ENCODE measurements at places on chromosomes 1 and 21.
A peak's percentile ranks its signal among the peaks of the same experiment; 100 is the strongest.

DNA sequence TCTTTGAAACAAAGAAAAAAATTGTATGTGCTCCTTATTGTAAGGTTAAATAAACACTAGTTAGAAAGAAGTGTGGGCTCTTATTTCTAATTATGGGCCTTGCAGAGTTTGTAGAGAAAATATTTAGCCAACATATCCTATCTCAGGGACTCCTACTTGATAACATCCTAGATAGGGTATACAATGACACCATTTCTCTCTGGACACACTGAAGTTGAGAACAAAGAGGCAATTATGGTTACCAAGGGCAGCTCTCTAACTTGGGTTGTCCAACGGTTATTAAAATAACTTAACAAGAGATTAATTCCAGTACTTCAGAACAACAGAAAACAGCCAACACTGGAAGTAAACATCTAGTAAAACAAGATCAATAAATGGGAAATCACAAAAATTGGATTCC lies 69.0 kb upstream of the ZC3H11B start:
- no peak for DNase-seq

DNA sequence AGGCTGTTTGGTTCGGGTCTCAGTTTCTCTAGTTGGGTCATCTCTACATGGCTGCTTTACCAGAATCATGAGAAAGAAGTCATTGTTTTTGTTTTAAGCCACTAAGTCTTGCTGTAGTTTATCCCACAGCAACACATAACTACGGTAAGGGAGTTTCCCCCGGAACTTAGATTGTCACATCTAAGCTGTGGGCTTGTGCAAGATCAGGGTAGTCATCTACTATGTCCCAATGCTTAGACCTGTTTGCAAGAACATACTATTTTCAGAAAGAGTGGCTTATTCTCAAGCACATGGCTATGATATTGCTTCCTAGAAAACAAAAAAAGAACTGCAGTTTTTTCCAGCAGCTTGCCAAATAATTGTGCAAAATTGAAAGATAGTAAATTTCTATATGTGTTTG lies 18.0 kb upstream of the OLIG2 start:
- no peak for DNase-seq

GRCh38 chr1:67970088-67970487 lies 80.3 kb downstream of the DIRAS3 start:
- DNase-seq = no peak

- DNase-seq = no peak
Measured at GRCh38 chr1:7010534-7011200, 225.4 kb downstream of the CAMTA1 start.

- no peak for DNase-seq
Measured at GRCh38 chr1:47645151-47645550, 207.3 kb downstream of the FOXD2 start.

GRCh38 chr1:31422505-31423319 lies 9.7 kb downstream of the SERINC2 start:
- DNase-seq = peak; percentile 90

DNA sequence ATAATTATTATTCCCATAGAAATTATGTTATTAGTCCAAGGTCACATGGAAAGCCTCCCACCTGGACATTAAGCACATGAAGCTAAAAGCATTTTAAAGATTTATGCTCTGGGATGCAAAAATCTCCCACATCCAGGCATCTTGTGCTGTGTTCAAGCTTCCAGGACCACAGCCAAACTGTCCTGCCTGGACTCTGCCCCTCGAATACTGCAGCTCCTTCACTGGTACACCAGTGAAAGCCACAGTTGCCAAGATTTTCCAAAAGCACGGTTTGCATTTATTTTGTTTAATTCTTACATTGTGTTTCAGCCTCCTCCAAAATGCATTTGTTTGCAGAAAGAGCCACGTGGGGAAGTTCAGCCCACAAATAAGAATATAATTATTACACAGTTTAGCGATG lies 38.6 kb downstream of the C8B start:
- DNase-seq = no peak

DNA sequence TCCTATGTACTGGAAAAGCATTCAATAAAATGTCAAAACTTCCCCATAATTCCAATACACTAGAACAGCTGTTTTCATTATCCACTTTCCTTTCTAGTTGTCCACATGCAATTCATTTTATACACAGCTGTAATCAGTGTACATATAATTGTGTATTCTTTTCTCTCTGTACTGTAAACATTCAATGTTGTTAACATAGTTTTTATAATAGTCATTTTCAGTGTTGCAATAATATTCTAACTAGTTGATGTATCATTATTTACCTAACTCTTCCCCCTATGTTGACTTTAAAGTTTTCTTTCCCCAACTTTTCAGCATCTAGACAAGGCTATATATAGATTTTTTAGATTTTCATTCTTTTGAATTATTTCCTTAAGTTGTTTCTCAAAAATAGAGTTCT lies 44.4 kb downstream of the DIPK1A start:
- DNase-seq = no peak

DNA sequence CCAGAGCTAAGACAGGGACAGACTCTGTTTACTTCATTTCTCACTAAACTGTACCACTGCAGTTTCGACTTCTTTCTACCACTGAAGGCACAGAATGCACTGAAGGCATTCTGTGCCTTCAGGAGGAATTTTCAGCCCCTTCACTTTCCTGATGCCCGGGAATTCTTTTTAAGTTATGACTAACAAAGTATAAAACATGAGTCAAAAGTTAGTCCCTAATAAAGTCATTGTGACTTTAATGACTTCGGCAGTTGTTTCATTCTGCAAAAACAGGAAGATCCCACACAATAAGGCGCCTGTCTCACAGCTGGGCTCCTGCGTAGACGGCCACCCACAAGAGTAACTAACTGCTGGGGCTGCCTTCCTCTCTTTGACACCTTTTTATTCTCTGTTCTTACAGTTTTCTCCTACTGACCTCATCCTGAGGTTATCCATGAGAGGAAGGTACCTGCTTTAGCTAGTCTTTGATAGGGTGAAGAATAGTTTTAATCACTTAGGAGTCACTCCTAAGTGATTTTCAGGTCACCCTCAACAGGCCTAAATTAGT lies 183.9 kb upstream of the SGIP1 start:
- no peak for DNase-seq

DNA sequence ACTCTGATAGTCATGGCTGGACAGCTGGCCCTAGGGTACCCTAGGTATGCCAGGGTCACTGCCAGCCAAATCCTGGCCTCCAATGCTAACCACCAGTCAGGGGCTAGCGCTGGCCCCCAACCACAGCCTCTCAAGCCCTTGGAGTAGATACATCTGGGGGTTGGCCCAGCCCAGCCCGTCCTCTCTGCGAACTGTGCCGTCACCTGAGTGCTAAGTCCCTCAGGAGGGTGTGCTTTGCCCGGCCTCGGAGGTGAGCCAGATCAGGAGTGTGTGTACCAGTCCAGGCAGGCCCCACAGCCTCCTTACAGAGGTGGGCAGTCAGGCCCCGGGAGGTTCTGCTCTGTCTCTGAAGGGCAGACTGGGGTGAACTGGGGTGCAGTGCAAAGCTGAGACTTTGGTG lies 34.0 kb upstream of the DISP3 start:
- DNase-seq = no peak

DNA sequence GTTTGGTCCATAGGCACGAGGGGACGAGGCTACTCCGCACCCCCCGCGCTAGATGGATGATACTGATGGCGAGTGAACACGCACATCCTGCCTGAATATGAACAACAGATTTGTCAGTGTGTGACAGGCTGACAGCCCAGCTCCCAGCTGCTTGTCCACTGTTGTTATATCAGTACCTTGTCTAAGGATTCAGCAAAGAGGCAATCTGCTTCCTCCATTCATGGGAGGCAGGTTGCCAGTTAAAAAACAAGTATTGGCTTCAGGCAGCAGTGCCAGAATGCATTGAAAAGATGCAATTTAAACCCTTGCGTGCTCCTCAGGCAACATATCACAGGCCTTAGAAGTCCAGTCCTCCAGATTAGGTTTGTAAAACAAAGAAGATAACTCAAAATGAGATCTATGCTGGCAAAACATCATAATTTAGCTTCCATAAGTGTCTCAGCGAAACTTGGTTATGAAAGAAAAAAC lies 223.3 kb downstream of the GPATCH2 start:
- no peak for DNase-seq

DNA sequence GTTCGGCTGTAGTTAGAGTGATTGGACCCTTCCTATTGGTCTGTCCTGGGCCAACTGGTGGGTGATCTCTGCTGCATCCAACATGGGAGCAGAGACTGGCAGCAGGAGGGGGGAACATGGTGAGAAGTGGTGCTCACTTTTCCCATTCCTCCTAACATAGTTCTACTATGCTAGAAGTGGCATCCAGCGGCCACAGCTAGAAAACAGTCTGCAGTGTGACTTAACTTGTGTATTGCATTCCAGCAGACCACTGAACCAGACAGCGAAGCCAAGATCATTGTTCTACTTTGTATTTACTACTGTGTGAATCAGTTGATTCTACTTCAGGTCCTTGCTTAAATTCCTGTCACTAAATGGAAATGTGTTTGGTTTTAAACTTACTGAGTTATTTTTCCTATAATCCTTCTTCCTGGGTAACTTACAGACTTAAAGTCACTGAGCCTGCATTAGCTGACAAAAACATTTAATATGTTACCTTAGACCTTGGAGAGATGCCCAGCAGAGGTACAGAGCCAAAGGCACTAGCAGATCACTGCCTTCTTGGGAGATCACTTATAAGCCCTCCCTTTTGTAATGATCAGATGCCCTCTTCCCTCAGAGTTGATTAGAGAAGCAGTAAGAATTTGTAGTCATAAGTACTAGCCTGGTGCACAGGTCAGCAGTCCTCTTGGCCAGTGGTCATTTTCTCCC lies 8.2 kb downstream of the FABP3 start:
- no peak for DNase-seq

DNA sequence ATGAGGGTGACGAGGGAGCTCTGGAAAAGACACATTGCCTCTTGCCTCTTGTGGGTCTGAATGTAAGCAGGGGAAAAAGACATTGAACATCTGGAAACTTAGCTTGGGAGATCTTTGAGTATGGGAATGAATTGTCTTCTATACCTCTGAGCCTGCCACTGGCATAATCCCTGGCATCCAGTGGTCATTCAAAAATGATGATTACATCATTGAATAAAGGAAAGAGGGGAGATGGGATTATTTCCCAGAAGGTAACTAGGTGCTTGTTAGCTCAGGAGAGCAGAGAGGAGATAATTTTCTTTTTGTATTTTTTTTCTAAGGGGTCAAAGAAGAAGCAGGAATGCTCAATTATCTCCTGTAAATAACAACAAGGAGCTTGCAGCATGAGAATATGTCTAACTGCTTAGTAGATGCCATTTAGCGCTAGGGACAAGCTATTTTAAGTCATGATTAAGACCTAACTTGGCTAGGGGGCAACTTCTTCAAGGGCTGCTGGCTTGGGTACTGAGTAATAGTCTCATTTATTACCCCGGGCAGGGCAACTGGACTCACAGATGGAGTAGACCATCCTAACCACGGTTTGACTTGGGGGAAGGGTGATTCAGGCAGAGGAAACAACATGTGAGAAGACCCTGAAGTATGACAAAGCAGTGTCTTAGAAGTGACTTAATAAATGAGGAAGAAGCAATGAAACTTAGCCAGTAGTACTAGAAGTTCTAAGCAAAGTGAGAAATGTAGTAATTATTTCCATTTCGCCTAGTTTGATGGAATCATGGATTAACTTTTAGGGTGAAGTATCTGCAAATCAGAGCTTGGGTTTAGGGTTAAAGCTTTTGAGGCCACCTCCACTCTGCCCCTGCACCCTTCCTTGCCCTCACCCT lies 11.0 kb upstream of the XCL2 start:
- no peak for DNase-seq

DNA sequence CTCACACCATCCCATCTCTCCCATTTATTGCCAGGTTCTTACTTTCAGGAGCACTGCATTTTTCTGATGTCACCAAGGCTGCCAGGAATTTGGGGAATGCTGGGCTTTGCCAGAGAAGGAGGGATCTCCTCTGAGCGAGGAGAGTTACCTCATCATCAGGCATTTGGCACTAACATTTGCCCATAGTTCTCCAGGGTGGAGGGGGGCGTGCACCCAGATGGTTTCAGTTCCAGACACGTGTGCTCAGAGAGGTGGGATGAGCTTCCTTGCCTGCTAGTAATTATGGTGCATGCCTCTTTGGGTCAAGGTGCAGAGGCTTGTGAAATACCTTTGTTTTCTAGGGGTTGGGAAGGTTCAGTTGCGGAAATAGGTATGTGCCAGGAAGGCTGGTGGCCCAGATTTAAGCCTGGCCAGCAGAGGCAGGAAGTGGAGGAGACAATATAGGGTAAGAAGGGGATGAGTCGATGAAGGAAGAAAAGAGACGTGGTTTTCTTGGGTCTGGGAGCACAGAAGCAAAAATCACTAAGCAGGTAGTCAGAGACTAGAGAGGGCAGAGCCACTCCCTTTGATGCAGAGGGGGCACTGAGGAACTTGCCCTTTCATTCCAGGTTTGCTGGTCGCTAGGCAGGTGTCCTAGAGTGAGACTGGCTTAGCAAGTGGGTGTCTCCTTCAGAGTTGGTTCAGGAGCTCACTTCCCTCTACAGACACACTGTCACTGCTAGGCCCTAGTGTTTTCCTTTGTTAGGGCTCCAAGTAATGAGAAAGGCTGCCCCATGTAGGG lies 7.2 kb downstream of the TUFT1 start:
- no peak for DNase-seq

DNA sequence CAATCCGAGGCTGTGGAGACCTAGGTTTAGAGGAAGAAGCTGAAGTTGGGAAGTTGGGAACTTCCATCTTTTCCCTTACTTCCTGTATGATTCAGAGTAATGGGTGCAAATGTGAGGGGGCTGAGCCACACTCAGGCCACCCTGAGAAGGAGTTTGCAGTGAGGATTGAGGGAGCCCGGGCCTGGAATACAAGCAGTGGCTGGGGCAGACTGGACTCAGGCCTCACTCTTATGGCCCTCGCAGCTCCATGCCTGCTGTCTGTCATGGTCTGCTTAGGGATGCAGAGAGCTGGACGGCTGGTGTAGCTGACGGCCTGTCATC lies 73.7 kb upstream of the RAB4A start:
- DNase-seq = no peak

- DNase-seq = no peak
Measured at GRCh38 chr1:179583771-179584320, 7.8 kb upstream of the TDRD5 start.

- DNase-seq = peak; percentile 86
Measured at GRCh38 chr21:35529171-35529863, 480.2 kb upstream of the RUNX1 start.

- DNase-seq = peak; percentile 18
Measured at GRCh38 chr1:101187297-101187696, 49.5 kb upstream of the S1PR1 start.

DNA sequence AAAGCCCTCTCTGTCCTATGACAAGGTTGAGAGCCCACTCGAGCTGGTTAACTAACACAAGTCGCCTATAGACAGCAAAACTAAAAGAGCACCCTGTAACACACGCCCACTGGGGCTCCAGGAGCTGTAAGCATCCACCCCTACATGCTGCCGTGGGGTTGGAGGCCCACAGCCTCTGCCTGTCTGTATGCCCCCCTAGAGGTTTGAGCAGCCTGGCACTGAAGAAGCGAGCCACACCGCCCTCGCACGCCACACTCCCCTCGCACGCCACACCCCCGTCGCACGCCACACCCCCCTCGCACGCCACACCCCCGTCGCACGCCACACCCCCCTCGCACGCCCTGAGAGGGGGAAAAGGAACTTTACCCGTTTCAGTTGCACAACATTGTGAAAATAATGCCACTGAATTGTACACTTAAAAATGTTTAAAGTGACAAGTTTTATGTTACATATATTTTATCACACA lies 13.2 kb upstream of the HMGCL start:
- DNase-seq = peak; percentile 70

Measured in OCI-M1 (cell line).